Uterine smooth muscle cell (primary cell): ENCODE measurements at places on chromosomes 2 and 18. TPM values are rescaled to one million over a fixed set of nuclear protein-coding genes. Genes with fewer than 3 reads are reported as not detected.

Gene REG3G
- not detected in 2 replicates for total RNA-seq

Gene STEAP3
- total RNA-seq = 23.6 and 33.5 TPM in 2 replicates

Gene TMEM150A
- total RNA-seq = 3.1 and 8.1 TPM in 2 replicates

Gene WDSUB1
- 10.2 and 14.9 TPM in 2 replicates for total RNA-seq
